ENCODE measurements at places on chromosomes 13 and 19.

- DNase-seq: peak; percentile 78
Observed at GRCh38 chr19:12140545-12141404, 625 bp upstream of the ZNF20 start.

GRCh38 chr19:28046932-28047331 lies 1166.0 kb downstream of the UQCRFS1 start:
- no peak for DNase-seq

DNA sequence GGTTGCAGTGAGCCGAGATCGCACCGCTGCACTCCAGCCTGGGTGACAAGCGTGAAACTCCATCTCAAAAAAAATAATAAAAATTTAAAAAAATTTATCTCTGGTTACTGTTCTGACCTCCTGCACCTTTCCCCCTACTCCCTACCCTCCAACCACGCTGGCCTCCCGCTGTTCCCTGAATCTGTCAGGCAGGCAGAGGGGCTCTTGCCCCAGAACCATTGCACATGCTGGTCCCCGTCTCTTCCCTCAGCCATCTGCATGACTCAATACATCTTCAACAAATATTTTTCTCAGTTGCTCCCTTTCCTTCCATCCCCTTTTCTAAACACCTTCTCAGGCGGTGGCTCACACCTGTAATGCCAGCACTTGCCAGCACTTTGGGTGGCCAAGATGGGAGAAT lies 1.1 kb upstream of the FAM187B start:
- no peak for DNase-seq

GRCh38 chr13:39956036-39956435 lies 300.6 kb downstream of the COG6 start:
- DNase-seq: no peak

- DNase-seq: no peak
Observed at GRCh38 chr13:29801737-29802305, 48.6 kb downstream of the UBL3 start.

- DNase-seq: no peak
Observed at GRCh38 chr13:75566658-75567057, 17.1 kb downstream of the UCHL3 start.

GRCh38 chr19:1211494-1212234 lies 6.1 kb downstream of the STK11 start:
- no peak for DNase-seq
